ENCODE measurements at places on chromosomes 11 and 22. TPM values are rescaled to one million over a fixed set of nuclear protein-coding genes. Genes with fewer than 3 reads are reported as not detected.

Gene UCP2
- total RNA-seq: 458 TPM

Gene BRSK2
- 0.11 TPM for total RNA-seq

GRCh38 chr22:35913925-35914324, 114.7 kb downstream of the RBFOX2 start:
- DNase-seq: no peak

DNA sequence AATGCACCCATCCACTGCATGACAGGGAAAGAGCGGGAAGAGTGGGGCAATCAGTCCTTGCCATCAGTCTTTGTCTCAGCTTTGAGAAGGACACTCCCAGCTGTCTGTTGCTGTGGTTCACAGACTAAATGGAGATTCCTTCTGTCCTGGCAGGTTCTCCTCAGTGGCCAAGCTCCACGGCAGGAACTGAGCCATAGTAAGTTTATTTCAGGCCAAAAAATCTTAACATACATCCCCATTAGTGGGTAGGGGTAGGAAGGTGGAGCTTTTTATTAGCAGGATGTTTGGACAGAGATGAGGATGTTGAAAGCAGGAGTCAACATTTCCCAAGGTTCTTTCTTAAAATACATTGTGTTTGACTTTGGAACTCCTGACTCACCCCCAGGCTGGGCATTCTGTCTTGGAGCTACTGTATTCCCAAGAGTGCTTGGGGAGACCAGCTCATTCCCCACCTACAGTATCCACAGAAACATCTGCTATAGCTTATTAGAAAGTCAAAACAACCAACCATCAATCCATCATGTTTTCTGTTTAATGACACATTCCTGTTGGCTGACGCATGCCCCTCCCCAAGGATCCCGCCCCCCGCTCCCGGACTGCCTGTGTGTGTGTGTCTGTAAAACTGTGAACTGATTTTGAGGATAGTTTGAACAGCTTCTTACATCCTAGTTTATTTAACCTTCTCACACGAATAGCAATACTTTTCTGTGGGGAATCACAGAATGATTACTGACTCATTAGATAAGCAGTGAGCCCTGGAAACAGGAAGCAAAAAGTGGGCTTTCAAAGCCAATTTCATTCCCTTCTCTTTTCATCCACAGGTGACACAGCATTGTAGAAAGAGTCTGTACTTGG, 109.5 kb downstream of the CCDC81 start:
- no peak for DNase-seq

- no peak for DNase-seq
These were observed 24.1 kb upstream of the MICAL3 start for GRCh38 chr22:18048441-18048898.

Gene TYR
- total RNA-seq: not detected

DNA sequence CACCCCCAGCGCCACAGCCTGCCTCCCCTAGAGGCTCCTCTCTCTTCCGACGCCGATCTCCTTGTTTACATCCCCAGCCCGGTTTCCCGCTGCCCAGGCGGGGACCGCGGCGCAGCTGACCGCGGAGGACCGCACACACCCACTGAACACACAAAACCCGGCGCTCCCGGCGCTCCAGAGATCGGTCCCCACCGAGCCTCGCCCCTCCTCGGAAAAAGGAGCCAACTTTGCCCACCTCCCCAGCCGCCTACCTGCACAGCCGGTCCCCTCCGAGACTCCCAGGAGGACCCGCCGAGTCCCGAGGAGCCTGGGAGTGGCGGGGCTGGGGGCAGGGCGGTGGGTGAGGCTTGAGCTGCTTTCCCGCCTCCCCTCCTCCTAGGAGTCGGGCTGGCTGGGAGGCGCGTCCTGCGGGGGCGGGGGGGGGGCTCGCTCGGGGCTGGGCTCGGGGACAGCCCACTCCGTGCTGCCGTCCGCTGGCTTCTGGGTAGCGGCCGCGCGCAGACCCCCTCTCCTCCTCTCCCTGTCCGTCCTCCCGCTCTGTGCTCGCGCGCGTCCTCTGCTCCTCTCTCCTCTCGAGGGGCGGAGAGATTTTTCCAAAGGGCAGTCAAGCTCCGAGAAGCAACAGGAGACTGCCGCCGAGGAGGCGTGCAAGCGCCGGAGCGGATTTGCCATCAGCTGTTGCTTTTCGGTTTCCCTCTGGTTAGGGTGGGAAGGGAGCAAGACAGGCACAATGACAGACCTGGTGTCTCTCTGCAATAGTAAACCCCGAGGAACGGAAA, at the start of gene FXYD6:
FXYD6 (minus strand) TSS at position 318 of the 779 bp plus-strand sequence. CDS start 33,882 bp downstream, outside the sequence.
- DNase-seq: no peak

Gene SCN3B
- not detected for total RNA-seq

Gene RBM7
- total RNA-seq: 33.6 TPM

- DNase-seq: no peak
These were observed 556.5 kb downstream of the MN1 start for GRCh38 chr22:27245056-27245455.

Data from activated B cell treated with CpG ODN at 0.5 μM for 24 hours (primary cell).